LoVo (cell line): ENCODE measurements at places on chromosomes 4 and X.

DNA sequence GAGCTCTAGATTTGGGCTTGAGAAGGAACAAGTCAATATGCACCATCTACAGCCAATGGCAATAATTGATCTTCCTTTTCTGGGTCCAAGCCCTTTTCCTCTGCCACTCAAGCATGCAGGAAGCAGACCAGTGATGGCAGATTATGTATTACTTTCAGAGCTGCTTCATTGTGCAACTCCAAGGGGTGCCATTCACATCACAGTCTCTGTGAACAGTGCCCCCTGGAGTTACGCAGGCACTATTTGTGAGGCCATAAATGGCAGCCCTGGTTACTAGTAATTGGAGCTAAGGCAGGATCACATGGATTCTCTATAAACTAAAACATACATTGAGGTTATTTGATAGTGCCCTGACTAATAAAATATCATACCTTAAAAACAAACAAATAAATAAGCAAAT is 313.4 kb upstream of the SLC7A11 start:
- DNase-seq, result no peak

GRCh38 chrX:41449615-41450014 is 2.5 kb downstream of the NYX start:
- no peak for DNase-seq

- no peak for DNase-seq
Measured at GRCh38 chr4:36446275-36446674, 164.9 kb downstream of the DTHD1 start.

- DNase-seq, result peak; percentile 59
Measured at GRCh38 chr4:162497564-162498167, 333.9 kb upstream of the FSTL5 start.

- DNase-seq, result no peak
Measured at GRCh38 chr4:154120006-154120676, 331.3 kb upstream of the SFRP2 start.

GRCh38 chrX:43962636-43963035 is 10.6 kb downstream of the NDP start:
- DNase-seq, result no peak

DNA sequence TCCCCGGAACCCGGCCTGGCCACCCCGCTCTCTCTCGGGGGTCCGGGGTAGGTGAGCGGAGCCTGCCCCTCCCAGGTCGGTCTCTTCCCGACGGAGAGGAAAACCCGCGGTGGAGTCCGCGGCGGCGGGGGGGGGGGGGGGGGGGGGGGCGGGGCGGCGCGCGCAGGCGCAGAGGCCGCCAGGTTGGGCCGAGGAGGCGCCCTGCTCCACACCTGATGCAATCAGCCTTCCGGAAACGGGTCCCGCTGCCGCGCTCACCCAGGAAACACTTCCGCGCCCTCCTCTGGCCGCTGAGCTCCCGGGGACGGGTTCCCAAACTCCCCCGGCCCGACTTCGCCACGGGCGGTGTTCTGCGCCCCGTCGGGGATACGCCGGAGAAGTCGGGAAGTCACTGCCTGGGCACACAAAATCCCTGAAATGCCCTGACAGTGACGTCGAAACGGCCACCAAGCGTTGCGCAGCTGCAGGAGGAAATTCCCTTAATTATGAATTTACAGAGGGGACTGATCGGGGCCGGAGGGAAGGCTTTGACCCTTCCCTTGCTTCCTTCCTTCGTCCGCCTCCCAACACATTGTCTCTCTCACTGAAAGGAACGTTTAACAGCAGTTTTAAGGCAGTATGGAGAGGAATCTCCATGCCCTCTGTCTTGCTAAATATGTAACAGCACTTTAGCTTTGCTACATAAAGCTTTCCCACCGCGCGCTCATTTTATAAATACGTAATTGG is 2.1 kb upstream of the APBB2 start:
- peak; percentile 89 for DNase-seq

GRCh38 chr4:74098427-74098994 is 484 bp downstream of the CXCL2 start:
- no peak for DNase-seq

DNA sequence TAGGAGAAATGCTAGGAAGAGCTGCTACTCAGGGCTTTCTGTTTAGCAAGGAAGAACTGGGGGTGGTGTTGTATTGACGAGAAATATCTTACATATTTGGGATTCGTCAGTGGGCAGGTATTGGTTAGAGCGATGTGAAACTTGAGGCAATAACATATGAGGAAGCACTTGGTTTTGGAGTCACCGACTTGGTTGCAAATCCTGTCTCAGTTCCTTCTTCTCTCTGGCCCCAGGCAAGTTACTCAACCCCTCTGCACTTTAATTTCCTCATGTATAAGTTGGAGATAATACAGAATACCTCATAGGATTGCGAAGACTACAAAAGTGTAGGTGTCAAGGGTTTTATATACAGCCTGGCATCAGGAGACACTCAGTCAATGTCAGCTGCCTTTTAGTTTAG is 34.1 kb downstream of the GPAT3 start:
- DNase-seq, result no peak

GRCh38 chrX:142186103-142186502 is 19.0 kb downstream of the MAGEC2 start:
- DNase-seq, result peak; percentile 0

DNA sequence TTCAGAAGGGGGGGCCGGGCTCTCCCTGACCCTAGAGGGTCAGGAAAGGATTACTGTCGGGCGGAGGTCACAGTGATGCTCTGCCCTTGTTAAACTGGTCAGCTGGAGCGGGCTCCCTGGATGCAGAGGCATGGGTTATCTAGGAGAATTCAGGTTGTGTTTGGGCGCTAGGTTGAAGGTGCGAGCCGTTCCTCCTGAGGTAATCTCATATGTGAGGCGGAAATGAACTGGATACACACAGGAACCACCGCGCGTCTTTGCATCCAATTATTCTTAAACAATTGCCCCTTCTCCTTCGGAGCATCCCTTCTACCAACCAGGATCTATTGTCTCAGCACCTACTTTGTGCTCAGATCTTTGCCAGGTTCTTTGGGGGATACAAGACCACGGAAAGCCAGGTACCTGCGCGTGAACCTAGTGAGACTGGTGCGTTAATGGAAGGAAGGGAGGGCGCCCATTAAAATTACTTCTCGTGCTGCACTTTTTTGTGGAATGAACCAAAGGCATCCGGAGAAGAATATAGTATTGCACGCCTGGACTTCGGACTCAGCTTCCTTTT is 28.4 kb downstream of the HAND2 start:
- no peak for DNase-seq

GRCh38 chr4:24489870-24490269 is 94.5 kb downstream of the DHX15 start:
- DNase-seq, result no peak

GRCh38 chr4:120277391-120277790 is 210.7 kb upstream of the MAD2L1 start:
- DNase-seq, result no peak

GRCh38 chrX:17860179-17860780 is 818 bp downstream of the RAI2 start:
- no peak for DNase-seq

DNA sequence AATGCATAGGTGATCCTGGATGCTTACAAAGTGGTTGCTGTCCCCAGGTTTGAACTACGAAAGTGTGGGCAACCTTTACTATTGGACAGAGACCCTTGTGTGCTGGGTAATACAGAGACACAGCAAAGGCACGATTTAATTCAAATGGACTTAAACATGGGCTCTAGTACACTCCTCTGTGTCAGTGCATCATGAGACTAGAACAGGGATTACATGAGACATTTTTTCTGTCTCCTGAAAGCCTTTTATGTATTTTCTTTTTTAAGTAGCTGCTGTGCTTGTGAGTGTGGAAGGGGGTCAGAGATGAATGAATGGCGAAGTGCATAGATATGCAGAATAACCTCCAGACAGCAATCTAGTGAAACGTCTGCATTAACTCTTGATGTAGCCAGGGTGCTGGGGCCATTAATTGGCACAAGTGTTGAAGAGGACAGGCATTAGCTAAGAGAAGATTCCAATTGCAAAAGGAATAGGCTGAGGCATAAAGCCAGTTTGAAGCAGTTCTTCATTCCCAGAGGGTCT is 218.4 kb downstream of the STIM2 start:
- DNase-seq, result no peak

- peak; percentile 38 for DNase-seq
Measured at GRCh38 chr4:26252349-26253025, 68.3 kb upstream of the RBPJ start.

DNA sequence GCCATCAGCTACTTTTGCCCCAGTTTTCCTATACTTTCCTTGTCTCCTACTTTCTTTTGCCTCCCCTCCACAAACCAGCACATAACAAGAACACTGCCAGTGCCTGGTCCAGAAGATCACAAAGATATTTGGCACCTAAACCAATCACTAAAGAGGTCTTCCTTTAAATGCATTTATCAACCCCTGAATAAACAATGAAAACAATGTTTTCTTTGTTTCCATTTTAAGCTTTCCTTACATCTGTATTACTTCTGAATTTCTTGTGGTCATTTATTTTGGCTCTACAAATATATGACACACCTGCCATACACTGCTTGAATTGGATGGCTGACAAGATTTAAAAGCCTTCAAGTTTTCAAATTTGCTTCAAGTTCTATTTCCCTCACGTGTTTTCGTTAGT is 43.9 kb downstream of the MBNL3 start:
- no peak for DNase-seq

DNA sequence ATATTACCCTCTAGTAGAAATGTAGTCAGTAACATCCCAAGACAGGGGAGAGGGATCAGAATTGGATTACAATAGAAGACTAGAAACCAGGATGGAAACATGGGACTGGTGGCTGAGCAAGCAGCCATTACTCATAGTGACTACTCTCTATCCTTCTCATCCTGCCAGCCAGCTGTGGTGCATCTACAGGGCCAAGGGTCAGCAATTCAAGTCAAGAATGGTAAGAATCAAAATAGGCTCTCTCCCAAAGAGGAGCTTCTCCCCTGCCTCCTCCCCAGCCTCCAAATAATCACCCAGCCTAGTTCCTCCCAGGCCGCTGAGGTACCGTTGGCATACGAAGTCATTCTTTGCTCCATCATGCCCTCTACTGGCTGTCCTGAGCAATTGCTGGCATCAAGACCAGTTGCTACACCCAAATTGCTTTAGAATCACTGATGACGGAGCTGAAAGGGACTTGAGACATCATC is 19.4 kb downstream of the AWAT2 start:
- DNase-seq, result peak; percentile 11

DNA sequence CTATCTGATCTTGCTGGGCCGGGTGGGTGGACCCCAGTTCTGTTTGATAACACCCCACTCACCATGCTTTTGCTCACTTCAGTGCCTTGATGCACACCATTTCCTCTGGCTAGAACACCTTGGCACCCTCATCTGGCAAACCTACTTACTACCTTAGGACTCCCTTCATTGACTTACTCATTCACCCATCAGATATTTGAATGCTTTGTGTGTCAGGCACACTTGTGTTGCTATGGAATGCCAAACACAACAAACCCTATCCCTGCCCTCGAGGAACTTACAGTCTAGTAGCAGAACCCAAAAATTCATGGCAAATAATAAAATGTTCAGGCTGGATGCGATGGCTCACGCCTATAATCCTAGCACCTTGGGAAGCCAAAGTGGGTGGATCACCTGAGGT is 13.9 kb downstream of the CCNG2 start:
- no peak for DNase-seq

GRCh38 chr4:106854569-106855351 is 181.4 kb downstream of the DKK2 start:
- no peak for DNase-seq

DNA sequence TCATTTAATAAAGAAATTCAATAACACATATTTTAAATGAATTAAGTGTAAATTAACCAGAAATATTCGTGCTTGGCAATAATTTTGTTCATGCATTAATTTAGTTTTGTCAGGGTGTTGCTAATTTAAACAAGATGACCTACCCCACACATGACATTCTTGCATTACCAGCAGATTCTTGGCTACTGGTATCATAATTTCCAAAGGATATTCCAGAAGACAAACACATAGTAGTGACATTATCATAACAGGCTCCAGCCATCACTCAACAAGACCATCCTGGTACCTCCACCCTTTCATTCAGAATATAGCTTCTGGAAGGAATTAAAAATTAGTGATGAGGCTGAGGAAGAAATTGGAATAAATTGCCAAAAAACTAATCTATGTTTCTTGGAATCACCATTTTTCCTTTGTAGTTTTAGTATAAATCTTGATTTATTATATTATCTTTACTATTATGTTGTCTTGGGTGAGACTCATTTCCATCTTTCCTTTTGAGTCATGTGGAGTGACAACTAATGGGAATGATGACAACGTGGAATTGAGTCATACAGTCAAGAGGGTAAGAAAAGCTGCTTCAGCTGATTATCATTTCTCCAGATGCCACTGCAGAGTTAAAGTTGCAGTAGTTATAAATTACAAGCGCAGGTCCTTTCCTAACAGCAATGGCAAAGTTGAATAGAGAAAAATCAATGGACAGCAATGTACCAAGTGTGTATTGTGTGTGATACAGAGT is 30.9 kb upstream of the HHIP start:
- no peak for DNase-seq
